Spleen (tissue), 13 donors: ENCODE measurements at places on chromosomes 3 and 15. TPM values are rescaled to one million over a fixed set of nuclear protein-coding genes. Genes with fewer than 3 reads are reported as not detected.

TRIM42 gene
- total RNA-seq: not detected

AHSG gene
- 0.30 TPM for total RNA-seq

NEO1 gene
- total RNA-seq: 14.3 TPM

- no peak for DNase-seq
Measured at GRCh38 chr15:85443046-85443445, 62.6 kb downstream of the AKAP13 start.

- DNase-seq: no peak
Measured at GRCh38 chr3:74844428-74844827, 230.0 kb upstream of the CNTN3 start.

CHRNA3 gene
- total RNA-seq: 0.50 TPM

ITIH1 gene
- 3.5 TPM for total RNA-seq

- no peak for DNase-seq
Measured at GRCh38 chr3:97074546-97074945, 260.2 kb downstream of the EPHA6 start.

- DNase-seq: no peak
Measured at GRCh38 chr3:82942041-82942440, 1180.6 kb upstream of the GBE1 start.

DNA sequence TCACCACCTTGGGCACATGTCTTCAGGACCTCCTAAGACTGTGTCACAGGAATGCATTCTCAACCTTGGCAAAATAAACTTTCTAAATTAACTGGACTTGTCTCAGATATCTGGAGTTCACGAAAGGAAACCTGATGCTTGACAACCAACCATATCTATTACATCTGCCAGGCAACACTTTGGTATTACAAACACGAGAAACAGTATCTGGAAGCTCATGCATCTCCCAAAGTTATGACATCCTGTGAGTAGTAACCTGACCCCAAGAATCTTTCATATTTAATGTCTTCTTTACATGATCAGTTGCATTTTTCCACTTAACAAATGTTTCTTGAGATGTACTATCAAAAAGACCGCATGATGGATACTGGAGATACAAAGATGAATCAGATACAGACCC, 465.3 kb upstream of the AGTR1 start:
- no peak for DNase-seq

TRH gene
- not detected for total RNA-seq

GRCh38 chr3:156816794-156817645, 9.1 kb upstream of the LEKR1 start:
- DNase-seq: peak; percentile 98

SEMA6D gene
- total RNA-seq: 6.0 TPM

PPP1R14D gene
- not detected for total RNA-seq

GRCh38 chr3:40397129-40397528, 10.1 kb downstream of the ENTPD3 start:
- no peak for DNase-seq

GRCh38 chr3:71511037-71511436, 72.5 kb downstream of the FOXP1 start:
- no peak for DNase-seq

- no peak for DNase-seq
Measured at GRCh38 chr3:137325170-137325569, 367.4 kb downstream of the IL20RB start.

ZBED2 gene
- total RNA-seq: 0.28 TPM

- no peak for DNase-seq
Measured at GRCh38 chr3:37115446-37115845, 58.9 kb downstream of the LRRFIP2 start.

CA12 gene
- 0.51 TPM for total RNA-seq

DNA sequence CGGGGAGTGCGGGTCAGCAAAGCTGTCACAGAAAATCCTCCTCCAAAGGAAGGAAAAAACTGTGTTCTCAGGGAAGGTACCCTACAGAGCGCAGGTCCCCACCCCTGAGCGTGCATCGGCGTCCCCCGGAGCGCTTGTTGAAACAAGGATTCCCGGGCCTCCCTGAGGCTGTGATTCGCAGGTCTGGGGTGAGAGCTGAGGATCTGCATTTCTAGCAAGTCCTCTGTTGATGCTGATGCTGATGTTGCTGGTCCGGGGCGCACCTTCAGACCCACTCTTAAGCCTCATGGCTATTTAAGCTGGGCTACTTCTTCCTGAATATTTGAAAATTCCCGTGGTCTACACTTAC, 226.2 kb upstream of the IGF1R start:
- DNase-seq: no peak

HLTF gene
- 21.2 TPM for total RNA-seq

DNA sequence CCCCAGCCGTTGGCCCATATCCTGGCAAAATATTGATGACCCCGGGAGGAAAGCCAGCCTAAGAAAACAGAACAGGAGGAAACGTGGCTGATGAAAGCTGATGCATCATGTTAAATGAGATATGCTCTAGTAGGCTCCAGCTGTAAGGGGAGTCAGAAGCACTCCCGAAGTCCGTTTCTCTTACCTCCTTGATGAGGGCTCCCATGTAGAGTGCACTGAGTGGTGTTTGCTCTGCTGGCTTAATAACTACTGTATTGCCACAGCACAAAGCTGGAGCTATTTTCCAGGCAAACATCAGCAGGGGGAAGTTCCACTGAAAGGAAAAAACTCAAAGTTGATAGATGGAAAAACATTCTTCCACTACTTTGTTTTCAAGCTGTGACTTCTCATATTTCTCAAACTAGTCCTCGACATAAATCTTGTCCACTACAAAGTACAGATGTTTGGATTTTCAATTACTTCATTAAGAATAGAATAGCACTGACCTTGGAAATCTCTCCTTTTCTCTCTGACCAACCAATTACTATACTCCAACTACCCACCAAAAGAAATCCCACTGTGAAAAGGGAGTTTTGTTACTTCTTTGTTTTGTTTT, 72.7 kb downstream of the ALDH1A2 start:
- no peak for DNase-seq

- DNase-seq: no peak
Measured at GRCh38 chr15:38620098-38620497, 55.5 kb upstream of the RASGRP1 start.

HDC gene
- total RNA-seq: not detected

DNA sequence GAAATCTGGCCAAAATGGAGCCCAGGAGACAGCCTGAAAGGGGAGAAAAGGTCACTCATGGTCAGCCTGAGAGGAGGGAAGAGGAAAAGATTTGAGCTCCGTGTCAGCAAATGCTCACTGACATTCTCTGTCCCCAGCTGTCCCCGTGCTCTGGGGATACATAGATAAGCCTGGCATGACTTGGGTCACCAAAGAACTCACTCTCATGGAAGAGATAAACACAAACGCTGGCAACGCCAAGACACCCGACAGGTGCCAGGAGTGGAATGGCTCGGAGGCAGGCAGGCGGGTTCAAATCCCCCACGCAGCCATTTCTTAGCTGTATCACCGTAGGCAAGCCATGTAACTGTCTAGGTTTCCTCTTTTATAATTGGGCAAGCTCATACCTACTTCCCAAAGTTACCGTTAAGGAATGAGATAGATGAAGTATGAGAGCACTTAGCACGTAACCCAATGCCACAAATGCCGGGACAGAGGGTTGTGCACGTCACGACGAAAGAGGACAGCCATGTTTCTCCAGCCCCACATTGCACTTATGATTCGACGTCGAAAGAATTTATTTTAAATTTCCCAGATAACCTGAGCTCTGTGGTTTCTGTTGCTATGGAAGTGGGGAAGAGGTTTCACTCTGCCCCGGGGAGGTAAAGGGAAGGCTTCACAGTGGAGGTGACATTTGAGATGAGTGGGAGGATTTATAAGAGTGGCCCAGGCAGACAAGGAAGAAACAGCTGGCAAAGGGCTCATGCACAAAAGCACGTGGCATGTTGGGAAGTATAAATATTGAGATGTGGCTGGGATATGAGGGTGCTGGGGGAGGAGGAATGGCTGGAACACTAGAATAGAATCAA, 41.4 kb upstream of the TSEN2 start:
- no peak for DNase-seq

DNA sequence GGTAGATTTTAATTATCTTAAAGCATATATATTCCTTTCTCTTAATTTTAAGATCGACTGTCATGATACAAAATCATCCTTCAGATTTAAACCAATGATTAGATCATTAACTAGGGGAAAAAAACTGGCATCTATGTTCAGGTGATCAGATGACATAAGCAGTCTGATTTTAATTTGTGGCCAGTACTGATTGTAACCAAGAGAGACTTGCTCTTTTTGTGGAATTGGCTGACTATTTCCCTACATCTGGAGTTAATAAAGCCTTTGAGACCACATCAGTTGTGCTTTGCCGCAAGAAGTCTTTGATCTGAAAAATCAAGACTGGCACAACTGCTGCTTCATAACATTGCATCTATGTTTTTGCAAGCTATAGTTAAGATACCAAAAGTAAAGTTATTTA, 148.4 kb upstream of the CGNL1 start:
- no peak for DNase-seq

GRCh38 chr3:179558742-179559364, 3.9 kb upstream of the ACTL6A start:
- peak; percentile 81 for DNase-seq

LMOD3 gene
- total RNA-seq: 0.22 TPM

- DNase-seq: peak; percentile 71
Measured at GRCh38 chr3:123337948-123338619, 110.8 kb downstream of the ADCY5 start.

DNA sequence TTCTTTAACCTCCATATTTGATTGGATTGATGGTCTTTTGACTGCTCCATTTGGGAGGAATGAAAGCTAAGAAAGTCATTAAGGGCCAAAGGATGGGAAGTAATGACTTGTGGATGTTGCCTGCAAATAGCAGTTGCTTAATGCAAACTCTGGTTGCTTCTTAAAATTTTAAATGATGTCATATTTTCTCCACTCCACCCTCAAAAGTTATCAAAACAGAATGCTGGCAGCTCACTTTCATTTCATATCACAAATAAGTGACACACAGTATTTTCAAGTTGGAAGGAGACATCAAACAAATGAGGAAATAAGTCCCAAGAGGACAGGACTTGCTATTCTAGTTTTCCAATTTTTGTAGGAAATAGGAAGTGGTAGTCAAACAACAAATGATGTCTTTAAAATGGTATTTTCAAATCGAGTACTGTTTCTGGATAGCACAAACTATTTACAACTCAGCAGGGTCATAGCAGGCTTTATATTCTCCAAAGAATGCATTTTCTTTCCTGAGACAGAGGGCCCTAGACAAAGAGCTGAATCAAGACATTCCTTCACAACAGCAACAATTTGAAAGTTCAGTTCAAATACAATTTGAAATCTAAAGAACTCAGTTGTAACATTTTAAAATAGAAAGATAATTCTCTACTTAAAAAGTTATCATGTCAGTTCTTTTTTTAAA, 165.1 kb upstream of the UBE2E1 start:
- no peak for DNase-seq

- DNase-seq: no peak
Measured at GRCh38 chr3:178768072-178768864, 232.0 kb downstream of the KCNMB2 start.

GRCh38 chr3:21185816-21186314, 565.1 kb downstream of the ZNF385D start:
- DNase-seq: no peak

NDN gene
- total RNA-seq: 17.1 TPM

COLQ gene
- 7.1 TPM for total RNA-seq

- DNase-seq: no peak
Measured at GRCh38 chr15:58440158-58440910, 8.5 kb downstream of the LIPC start.

DNA sequence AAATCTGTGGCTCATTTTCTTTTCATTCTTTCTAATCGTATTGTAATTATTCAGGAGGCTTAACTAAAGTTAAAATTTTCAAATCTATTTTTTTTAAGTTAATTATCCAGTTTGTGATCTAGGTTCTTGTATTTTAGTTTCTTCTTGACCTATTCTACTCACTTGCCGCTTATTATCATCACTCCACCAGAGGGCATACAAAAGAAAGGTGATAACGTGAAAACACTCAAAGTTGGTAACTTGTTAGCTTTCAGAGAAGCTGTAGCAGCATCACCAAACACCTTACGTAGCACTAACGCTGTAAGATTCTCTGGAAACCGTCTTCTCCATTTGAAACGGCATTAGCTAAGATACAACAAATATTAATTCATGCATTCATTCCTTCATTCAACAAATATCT, 4.8 kb downstream of the GNB4 start:
- no peak for DNase-seq

DNA sequence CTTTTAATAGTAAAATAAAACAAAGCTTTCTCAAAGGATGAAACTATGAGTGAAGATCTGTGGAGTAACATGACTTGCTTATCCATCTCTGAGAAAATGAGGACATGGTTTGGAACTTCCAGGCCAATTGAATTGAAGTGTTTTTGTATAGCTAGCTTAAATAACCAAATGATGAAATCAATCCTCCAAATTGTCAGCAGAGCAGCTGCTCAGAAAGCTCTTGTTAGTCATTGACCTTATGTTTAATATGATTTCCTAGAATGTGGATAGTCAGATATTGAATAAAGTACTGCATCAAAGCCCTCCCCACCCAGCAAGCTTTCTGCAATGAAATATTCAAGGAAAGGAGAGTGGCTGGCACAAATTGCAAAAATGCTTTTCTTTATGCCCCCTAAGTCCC, 437.2 kb downstream of the MFSD1 start:
- no peak for DNase-seq

CLK3 gene
- 97.8 TPM for total RNA-seq
